ENCODE measurements at places on chromosomes 2 and 18. TPM values are rescaled to one million over a fixed set of nuclear protein-coding genes. Genes with fewer than 3 reads are reported as not detected.

Gene TUBB8B
- total RNA-seq = 0.72 TPM

Gene HOXD12
- total RNA-seq = not detected

DNA sequence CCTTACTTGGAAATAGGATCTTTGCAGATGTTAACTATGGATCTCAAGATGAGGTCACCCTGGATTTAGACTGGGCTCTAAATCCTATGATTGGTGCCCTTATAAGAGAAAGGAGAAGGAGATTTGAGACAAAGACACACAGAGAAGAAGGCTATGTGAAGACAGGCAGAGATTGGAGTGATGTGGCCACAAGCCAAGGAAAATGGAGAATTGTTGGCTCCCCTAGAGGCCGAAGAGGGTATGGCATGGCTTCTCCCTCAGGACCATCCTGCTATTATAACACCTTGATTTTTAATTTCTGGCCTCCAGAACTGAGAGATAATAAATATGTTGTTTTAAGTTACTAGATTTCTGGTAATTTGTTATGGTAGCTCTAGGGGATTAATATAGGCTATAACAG is 7.6 kb downstream of the CYBRD1 start:
- no peaks in the 10 kb centered on the region for H3K27me3 ChIP-seq
- H3K27ac ChIP-seq = no peak overlapping the region
- H3K4me3 ChIP-seq = no peak overlapping the region
- H3K36me3 ChIP-seq = peaks cover 7% of the 10 kb centered on the region

Gene HAAO
- 5.3 TPM for total RNA-seq

Gene SCG2
- total RNA-seq = 4.4 TPM

DNA sequence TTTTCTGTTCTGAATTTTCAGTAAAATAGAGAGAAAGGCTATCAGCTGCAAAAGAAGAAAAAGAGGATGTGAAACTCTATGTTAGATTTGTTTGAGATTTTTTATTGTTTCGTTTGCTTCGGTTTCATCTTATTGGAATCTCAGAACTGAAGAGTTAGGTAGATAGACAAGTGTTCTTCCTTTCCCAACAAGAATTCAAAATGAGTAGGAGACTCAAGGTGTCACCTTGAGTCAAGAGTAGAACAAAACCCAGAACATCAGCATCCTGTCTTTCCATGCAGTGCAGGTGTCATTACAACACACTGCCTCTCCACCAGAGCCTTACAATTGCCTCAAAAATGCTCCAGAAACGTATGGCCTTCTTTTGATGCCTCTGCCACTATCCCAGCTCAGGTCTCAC is 21.1 kb downstream of the NBAS start:
- no peak overlapping the region for H3K27ac ChIP-seq
- DNase-seq = no peak
- H3K4me3 ChIP-seq = no peak overlapping the region
- no peaks in the 10 kb centered on the region for H3K27me3 ChIP-seq
- H3K4me1 ChIP-seq = no peaks in the 10 kb centered on the region

Gene ZBTB14
- total RNA-seq = 14.5 TPM

DNA sequence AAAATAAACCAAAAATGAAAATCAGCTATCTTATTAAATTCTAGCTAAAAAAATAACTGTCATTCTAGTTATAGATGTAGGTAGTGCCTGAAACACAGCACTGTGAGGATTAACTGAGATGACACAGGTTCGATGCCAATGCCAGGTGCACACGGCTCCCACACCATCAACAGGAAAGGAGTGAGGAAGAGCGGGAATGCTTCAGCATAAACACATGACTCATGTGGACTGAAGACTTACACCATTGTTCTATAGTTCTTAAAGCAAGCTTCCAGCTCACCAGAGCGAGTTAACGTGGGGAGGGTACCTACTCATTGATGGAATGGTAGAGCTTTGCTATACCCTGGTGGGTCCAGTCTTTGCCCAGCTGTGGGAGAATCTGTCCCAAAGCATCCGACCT is 76.7 kb downstream of the EMILIN2 start:
- no peak overlapping the region for H3K27ac ChIP-seq
- no peak for DNase-seq
- no peak overlapping the region for H3K4me3 ChIP-seq
- H3K27me3 ChIP-seq = no peaks in the 10 kb centered on the region
